ENCODE measurements at places on chromosomes 12 and 14.

- no peak for DNase-seq
These were observed 31.8 kb upstream of the RPH3A start for GRCh38 chr12:112759786-112760185.

- no peak for DNase-seq
These were observed 873.6 kb downstream of the C12orf50 start for GRCh38 chr12:87155621-87156020.

DNA sequence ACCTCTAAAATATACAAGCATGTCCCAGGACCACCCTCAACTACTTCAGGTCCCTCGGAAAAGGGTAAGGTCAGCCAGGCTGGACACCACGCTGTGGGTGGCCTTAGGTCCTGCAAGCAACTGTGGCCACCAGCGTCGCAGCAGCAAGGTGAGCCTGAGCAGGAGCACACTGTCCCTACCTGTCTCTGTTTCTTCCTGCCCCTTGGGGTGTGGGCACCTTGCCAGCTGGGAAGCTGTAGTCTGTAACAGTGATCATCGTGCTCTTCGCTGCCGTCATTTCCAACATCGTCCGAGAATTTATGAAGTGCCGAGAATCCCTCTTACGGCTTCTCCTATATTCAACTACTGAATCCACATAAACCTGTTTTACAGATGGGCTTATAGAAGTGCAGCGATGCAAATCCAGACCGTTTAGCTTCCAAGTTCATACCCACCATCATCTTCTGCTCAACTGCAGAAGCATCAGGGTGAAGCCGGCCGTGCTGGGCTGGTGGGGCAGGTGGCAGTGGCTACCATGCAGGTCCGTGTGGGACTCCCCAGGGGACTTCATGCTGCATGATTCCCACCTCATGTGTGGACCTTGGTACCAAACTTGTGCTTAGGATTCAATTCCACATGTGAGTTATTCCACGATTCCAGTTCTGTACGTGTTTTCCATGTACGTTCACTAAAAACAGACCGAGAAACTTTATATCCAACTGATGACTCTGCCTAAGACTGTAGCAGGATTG lies 361.3 kb upstream of the SFSWAP start:
- no peak for DNase-seq

DNA sequence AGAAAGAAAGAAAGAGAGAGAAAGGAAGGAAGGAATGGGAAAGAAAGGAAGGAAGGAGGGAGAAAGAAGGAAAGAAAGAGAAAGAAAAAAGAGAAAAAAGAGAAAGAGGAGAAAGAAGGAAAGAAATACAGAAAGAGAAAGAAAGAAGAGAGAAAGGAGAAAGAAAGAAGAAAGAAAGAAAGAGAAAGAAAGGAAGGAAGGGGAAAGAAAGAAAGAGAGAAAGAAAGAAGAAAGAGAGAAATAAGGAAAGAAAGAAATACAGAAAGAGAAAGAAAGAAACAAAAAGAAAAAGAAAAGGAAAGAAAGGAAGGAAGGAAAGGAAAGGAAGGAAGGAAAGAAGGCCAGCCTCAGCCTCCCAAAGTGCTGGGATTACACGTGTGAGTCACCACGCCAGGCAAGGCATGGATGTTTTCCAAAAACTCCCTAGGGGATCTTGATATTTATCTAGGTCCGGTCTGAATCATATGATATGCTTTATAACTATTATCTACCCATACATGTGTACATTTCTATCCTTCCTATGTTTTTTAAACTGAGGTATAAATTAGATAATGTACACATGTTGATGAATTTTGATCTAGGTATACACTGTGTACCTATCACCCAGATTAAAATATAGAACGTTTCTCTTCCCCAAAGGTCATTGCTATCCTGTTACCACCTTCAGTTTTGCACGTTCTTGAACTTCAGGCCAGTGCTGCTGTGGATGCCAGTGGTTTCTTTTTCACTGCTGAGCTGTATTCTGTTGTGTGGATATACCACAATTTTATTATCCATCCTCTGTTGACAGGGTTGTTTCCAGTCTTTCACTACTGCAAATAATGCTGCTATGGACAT lies 177.9 kb downstream of the RBM19 start:
- no peak for DNase-seq

DNA sequence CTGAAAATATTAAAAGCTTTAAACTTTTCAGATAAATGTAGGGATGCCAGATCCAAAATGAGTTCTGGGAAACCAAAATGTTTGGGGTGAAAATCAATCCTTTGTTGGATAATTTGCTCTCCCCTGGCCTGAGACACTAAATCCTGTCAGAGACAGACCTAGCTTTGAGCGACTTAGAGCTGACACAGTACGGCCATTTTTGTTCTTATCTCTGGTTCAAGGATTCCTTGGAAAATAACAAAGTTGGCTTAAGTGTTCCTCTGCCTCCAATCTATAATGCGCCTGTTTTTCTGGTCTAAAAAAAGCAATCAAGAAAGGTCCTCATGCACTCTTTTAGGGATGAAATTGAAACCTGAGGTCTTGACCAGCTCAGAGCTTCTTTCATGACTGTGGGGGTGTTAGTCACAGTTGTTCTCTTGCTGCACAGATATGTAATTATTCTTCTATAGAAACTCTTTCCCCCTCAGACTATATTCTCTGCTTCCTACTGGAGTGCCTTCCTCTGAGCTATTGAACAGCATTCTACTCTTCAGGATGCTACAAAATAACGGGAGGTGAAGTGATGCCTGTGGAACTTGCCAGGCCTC lies 52.3 kb upstream of the EGLN3 start:
- DNase-seq: no peak

- DNase-seq: no peak
These were observed 102.1 kb downstream of the MYRFL start for GRCh38 chr12:69927164-69927563.

DNA sequence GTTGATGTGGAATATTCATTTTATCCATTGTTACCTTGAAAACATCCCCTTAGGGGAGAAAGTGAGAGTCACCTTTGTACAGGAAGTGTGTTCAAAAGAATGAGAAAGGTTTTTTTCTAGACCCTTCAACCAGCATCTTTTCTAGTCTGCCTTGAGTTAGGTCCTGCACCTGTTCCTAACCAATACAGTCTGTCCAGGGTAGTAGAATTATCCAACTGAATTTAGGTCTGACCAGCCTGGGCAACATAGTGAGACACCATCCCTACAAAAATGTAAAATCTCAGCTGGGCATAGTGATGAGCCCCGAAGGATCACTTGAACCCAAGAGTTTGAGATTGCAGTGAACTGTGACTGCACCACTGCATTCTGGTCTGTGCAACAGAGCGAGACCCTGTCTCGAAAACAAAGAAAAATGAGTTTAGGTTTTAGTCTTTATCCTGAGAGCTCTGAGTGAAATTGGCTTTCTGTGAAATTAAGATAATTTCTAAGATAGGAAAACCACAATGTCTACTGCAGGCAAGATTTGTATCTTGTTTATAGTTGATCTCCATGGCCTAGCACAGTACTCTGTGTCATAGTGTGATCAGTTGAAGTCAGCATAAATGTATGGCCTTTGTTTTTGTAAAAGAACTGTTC lies 25.2 kb downstream of the ARHGAP5 start:
- no peak for DNase-seq

GRCh38 chr12:2264651-2265232 lies 212.0 kb downstream of the CACNA1C start:
- DNase-seq: no peak

GRCh38 chr12:25615119-25615518 lies 62.0 kb upstream of the LMNTD1 start:
- no peak for DNase-seq

- DNase-seq: no peak
These were observed 43.1 kb upstream of the GTF2A1 start for GRCh38 chr14:81263777-81264410.

Measured in activated CD4-positive, alpha-beta T cell treated with anti-CD3 and anti-CD28 coated beads for 1 hour (primary cell).